ENCODE measurements at places on chromosomes 6 and 20.

- no peak for DNase-seq
Observed at GRCh38 chr6:155067956-155068615, 73.0 kb downstream of the TIAM2 start.

DNA sequence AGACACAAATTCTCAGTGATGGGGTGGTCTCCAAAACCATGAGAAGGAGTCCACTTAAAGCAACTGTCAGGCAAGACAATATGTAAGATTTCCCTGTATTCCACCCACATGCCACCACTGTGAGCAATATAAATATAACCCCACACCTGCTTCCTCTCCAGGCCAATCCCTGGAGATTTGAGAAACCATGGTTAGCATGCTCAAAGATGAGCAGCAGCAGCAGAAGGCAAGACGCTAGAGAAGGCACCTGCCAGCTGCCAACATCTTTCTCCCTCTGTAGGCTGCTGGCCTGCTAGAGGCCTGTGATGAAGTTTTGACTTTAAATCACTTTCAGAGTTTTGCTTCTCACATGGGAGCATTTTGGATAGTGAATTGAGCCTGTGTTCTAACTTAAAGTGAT, 7.9 kb upstream of the SOD2 start:
- no peak for DNase-seq

GRCh38 chr6:138088326-138088762, 18.9 kb downstream of the PERP start:
- peak; percentile 85 for DNase-seq

- peak; percentile 79 for DNase-seq
Observed at GRCh38 chr6:53795702-53796450, 1.1 kb downstream of the LRRC1 start.

DNA sequence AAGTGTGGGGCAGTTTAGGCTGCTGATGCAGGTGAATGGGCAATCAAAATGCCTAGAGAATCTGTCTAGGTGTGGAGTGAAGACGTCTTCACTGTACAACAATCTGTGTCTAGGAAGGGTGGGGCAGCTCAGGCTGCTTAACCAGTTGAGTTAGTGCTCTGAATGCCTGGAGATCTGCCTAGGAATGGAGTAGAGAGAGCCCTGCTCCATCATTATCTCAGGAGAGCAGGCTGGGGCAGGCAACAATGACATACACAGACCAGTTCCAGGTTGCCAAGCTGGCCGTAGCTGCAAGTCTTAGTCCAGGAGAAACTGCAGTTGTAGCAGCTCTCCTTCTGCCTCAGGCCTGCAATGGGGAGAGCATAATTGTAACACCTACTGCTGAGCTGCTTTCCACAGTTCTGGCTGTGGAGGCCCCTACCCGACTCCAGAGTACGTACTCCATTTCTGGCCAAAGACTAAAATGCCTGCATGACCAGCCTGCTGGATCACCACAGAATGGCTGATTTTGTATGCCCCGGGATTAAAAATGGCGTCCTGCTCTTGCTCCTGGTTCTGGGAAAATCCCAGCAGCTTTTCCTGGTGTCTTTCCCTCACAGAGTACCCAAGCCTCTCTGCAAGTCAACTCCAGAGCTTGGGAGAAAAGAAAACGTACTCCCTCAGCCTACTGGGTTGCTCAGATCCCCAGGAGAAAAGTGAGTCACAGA, 545.4 kb downstream of the ADGRB3 start:
- no peak for DNase-seq

- no peak for DNase-seq
Observed at GRCh38 chr20:60469829-60470228, 511.6 kb downstream of the CDH26 start.

Data from large intestine (tissue), 12 donors.